Muscle of back (tissue), 13 donors: ENCODE measurements at places on chromosomes 12 and 14. TPM values are rescaled to one million over a fixed set of nuclear protein-coding genes. Genes with fewer than 3 reads are reported as not detected.

- no peak for DNase-seq
These were observed 11.5 kb upstream of the CHD4 start for GRCh38 chr12:6618483-6619225.

The TRHDE gene
- 1.6 TPM for polyA plus RNA-seq

The RSRC2 gene
- 107 TPM for polyA plus RNA-seq

GRCh38 chr12:67647799-67648520 is 585 bp upstream of the DYRK2 start:
- DNase-seq = peak; percentile 91

DNA sequence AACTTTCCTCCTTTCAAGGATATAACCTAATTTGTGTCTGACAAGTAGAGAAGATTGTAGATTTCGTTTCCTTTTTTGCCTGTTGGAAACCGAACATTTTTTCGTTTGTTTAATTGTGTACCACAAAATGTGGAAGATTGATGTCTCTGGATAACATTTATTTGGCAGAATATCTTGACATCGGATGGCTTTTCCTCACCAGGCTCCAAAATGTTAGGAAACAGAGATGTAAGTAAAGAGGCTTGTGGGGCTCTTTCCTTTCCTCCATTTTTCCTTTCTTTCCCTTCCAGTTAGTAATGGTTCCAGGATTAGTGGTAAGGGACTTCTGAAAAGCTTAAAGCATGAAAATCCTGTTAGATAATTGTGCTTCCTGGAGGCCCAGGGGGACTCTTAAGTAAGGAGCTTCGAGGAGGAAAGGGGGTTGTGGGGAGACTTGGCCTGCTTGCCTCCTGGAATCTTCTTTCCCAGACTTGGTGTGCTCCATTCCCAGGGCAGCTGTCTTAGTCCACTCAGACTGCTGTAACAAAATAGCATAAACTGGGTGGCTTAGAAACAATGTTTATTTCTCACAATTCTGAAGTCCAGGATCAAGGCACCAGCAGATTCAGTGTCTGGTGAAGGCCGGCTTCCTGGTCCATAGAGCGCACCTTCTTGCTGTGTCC is 243.1 kb upstream of the PWP1 start:
- DNase-seq = peak; percentile 77

DNA sequence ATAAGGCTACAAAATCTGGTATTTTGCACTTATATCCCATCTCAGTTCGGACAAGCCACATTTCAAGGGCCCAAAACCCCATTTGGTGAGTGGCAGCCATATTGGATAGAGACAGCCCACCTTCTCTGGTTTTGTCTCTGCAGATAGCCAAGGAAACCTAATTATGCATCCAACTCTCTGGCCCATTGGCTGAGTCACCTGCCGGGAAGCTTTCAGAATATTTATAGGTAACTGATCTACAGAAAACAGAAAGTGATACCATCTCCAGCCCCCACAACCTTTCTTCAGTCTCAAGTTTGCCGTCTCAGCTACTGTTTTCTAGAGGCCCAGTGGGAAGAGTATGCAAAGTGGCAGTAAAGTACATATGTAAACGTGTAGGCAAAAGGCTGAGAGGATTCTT is 33.7 kb upstream of the PPP1CC start:
- no peak for DNase-seq

- no peak for DNase-seq
These were observed 34.6 kb downstream of the CEP128 start for GRCh38 chr14:80906946-80907345.

DNA sequence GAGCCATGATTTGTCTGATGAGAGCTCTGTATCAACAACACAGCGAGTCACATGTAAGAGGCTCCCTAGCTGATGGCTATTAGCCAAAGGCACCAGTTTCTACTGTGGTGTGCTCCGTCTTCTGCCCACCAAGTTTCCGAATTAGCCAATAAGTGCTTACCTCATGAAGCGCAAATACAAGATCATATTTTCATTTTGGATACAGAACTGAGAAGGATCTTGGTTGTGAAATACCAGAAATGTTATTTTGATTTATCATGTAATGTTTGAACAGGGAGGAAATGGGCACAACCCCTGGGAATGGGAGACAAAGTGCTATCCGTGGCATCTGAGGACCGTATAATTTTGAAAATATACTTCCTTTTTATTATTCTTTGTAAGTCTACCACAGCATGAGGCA is 234.3 kb downstream of the DACT1 start:
- DNase-seq = no peak

DNA sequence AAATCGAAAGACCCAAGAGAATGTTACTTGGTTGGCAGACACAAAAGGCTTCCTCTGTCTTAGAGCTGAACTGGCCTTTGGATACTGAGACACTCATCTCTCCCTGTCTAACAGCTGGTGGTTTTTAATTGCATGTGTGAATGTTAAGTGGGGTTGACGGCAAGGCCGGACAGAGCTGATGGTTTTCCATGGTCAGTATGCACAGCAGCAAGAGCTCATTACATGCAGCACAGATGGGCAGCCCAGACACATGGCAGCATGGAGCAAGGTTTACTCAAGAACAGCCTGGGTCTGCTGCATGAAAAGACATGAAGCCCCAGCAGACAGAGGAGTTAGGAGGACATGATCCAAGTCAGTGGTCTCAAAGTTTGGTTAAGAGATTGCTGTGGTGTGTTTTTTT is 27.8 kb upstream of the CACNA2D4 start:
- no peak for DNase-seq

DNA sequence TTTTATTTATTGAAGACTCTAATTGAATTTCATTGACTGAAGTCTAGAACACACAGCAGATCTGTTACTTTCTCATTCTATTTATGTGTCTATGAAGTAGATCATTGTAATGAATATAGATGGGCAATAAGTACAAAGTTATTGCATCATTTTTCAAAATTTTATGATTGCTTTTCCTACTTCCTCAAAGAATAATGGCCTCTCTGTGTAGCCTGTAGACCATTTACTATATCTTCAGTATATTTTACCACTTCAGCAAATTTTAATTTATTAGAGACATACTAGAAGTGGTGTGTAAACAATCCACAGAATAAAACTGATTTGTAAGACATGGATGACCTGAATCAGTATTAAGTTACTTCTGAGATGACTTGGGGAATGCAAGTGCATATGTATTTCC is 291.7 kb upstream of the FAR2 start:
- no peak for DNase-seq

- DNase-seq = peak; percentile 69
These were observed 72.4 kb downstream of the IQSEC3 start for GRCh38 chr12:138898-139534.
